ENCODE measurements at places on chromosomes 11 and 22.

- DNase-seq = no peak
Measured at GRCh38 chr22:46287873-46288751, 8.6 kb upstream of the GTSE1 start.

DNA sequence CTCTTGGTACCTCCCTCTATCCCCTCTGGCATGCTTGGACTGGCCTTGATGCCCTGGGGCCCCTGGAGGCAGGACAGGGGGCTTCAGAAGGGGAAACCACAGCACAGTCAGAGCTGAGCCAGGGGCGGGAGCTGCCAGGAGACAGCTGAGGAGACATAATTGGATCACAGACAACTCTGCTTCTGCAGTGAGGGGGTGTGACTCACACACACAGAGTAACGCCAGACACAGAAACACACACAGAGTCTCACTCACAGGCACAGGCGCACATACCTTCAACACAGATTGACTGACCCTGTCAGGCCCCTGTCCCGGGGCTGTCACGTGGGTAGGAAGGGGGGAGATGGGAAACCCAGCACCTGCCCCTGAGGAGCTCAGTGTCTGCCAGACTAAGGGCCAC is 20.6 kb downstream of the STARD10 start:
- DNase-seq = peak; percentile 33

GRCh38 chr11:62715150-62716130 is 8.0 kb downstream of the GNG3 start:
- no peak for DNase-seq

GRCh38 chr22:49668402-49668801 is 159.3 kb downstream of the BRD1 start:
- DNase-seq = no peak

DNA sequence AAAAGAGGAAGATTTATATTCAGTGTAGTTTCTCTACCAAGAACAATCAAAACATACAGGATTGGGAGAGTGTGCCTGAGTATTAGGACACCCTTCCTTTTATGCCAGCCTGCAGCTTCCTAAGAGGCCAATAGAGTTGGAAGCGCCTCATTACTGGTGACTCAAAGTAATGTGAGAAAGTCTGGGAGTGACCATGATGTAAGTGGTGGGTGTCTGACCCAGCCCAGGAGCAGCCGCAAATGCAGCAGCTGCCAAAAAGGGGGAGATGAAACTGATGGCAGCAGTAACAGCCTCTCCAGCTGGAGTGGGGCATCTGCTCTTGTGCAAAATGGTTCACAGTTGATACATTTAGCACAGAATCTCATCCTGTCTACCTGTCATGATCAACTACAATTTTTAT is 62.0 kb downstream of the ZNF280B start:
- DNase-seq = no peak

- no peak for DNase-seq
Measured at GRCh38 chr11:119006656-119007055, 8.7 kb downstream of the CENATAC start.

DNA sequence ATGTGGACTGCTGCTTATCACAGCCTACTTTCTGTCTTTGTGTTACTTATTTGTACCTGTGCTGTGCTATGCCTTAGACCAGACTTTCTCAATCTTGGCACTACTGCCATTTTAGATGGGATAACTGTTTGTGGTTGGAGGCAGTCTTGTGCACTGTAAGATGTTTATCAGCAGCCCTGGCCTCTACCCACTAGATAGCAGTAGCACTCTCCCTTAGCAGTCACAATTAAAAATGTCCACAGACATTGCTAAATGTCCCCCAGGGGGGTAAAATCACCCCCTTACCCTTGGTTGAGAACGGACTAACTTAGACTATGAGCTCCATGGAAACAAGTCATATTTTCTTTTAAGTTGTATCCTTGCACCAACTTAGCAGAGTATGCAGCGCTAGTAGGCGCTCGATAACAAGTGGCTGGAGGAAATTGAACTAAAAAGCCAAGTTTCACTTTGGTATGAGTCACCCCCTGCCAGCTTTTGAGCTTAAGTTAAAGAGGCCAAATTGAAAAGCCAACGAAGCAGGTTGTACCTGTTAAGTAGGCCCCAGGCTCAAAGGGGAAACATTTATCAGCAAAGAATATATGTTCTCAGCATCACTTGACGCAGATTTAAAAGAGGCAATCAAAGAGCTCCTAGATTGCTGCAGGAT is 304.8 kb upstream of the SORL1-AS1 start:
- DNase-seq = no peak

GRCh38 chr11:134071766-134072402 is 3.0 kb downstream of the JAM3 start:
- DNase-seq = no peak

GRCh38 chr11:111772535-111772934 is 6.3 kb upstream of the PPP2R1B start:
- DNase-seq = no peak

DNA sequence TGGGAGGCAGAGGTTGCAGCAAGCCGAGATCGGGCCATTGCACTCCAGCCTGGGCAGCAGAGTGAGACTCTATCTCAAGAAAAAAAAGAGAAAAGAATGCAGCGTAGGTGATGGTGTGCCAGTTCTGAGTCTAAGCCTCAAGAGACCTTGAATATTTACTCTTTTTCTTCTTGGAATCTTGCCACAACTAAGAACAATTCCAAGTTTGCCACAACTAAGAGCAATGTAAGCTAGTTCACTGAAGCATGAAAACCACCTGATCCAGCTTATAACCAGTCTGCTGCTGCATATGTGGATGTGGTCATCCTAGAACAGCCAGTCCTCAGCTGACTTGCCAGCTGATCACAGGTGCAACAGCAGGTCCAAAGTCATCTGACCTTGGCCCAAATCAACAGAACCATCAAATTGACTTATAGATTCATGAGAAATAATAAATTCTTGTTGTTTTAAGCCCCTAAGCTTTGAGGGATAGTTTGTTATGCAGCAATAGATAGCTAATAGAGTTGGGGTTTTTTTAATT is 25.4 kb upstream of the SEZ6L start:
- no peak for DNase-seq

- DNase-seq = no peak
Measured at GRCh38 chr11:69290806-69291205, 3.1 kb upstream of the MYEOV start.

DNA sequence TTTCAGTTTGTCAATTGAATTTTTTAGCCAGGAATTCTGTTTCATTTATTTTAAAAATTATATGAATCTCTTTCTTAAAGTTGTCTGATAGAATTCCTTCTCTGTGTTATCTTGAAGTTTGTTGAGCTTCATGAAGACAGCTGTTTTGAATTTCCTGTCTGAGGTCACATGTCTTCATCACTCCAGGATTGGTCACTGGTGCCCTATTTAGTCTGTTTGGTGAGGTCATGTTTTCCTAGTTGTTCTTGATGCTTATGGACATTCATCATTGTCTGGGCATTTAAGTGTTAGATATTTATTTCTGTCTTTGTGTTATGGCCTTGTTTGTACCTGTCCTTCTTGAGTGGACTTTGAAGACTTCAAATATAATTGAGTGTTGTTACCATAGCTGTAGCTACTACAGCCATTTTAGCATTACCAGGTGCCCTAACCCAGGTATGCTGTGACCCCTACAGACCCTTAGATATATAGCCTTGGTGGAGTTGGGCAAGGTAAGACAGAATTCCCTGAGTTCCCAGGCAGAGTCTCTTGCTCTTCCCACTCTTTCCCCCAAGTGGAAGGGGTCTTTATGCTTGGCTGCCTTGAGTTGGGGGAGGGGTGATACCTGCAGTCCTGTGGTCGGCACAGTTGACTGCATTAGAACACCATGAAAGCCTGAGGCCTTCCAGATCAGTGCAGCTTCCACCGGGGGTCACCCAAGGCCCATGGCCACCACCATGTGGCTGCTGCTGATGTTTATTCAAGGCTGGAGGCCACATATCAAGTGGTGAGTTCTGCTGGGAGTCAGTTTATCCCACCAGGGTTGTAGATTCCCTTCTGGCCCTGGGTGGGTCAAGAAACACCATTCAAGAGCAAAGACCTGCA is 229.6 kb downstream of the DYNC2H1 start:
- DNase-seq = no peak

GRCh38 chr22:30884211-30885000 is 84.2 kb downstream of the MORC2 start:
- no peak for DNase-seq

DNA sequence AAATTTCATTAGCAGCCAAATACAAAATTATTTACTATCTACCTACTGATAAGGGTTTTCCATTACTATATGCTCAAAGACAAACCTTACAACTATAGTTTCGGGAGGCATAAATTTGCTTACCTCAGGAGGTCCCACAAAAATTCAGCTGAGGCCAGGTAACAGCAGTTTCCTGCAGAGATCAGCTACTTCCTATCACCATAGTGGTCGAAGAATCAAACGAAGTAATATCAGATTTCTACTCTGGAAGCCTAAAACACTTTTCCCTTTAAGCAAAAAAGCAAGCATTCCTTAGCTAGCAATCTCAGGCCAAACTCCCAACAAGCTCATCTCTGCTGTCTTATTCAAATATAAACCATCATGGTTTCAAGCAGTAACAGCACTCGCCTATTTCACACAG is 3.1 kb downstream of the NAP1L4 start:
- no peak for DNase-seq

DNA sequence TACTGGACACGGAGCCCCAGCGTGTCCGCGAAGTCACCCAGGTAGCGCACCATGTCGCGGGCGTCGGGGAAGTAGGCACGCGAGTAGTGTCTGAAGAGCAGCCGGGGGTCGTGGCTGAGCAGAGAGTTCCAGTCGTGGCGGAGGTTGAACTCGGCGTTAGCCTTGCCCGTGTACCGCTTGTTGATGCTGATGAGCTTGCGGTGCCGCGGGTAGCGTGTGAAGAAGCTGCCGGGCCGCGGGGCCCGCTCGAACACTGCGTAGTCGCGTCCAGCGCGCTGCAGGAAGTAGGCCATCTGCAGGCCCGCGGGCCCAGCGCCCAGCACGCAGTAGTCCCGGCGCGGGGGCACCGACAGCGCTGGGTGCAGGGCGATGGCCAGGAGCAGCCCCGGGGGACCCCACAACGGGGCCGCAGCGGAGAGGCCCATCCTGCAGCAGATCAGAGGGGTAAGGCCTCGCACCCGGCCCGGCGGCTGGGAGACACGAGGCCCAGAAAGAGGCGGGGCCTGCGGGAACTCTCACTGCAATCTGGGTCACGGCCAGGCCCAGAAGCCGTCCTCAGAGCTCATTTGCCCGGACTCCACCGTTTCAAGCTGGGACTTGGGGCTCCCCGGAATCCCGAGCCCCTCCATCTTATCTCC is 723 bp downstream of the FOXRED2 start:
- DNase-seq = no peak

DNA sequence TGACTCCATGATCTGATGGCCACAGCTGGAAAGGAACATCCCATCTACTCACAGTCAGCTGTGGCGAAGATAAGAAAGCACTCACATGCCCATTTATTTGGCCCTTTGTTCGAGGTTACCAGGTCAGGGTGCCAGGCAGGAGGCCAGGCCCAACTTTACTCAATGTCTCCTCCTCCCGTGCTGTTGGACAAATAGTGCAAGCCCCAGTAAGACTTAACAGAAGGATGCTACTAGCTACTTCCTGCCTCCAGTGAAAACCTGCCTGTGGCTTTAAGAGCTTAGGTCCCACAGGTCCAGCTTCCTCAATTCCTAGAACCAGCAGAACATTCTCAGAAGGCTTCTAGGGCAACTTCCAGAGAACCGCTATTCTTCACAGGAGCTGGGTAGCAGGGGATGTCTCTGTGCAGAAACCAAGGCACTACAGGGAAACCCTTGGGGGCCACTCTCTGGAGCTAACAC is 12.9 kb upstream of the CRY2 start:
- no peak for DNase-seq

GRCh38 chr11:21811572-21811971 is 381.3 kb upstream of the ANO5 start:
- DNase-seq = no peak

GRCh38 chr11:17459236-17459896 is 17.3 kb downstream of the ABCC8 start:
- no peak for DNase-seq

DNA sequence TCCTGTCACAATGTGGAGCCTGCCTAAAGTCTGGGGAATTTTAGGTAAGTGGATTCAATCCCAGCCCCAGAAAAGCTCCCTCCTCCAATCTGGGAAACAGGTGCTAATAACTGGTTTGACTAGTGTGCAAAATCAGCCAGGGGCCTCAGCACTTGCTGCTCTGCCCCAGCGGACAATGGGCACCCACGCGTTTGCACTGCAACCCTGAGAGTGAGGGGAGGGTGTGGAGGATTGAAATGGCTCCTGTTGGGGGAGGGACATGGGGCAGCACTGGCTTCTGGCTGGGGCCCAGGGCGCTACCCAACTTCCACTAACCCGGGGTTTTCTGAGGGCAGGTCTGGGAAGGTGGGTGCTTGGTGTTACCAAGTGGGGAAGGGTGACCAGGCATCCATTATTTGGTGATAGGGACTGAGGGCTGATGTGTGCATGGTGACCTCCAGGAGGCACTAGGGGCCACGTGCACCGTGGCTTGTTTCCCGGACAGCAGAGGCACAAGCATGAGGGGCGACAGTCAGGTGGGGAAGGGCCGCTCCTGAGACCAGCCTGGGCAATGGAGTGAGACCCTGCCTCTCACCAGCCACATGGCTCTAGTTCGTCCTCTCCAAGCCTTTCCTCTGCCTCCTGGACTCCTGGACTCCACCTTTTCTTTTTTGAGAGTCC is 4.3 kb upstream of the PNPLA5 start:
- no peak for DNase-seq

DNA sequence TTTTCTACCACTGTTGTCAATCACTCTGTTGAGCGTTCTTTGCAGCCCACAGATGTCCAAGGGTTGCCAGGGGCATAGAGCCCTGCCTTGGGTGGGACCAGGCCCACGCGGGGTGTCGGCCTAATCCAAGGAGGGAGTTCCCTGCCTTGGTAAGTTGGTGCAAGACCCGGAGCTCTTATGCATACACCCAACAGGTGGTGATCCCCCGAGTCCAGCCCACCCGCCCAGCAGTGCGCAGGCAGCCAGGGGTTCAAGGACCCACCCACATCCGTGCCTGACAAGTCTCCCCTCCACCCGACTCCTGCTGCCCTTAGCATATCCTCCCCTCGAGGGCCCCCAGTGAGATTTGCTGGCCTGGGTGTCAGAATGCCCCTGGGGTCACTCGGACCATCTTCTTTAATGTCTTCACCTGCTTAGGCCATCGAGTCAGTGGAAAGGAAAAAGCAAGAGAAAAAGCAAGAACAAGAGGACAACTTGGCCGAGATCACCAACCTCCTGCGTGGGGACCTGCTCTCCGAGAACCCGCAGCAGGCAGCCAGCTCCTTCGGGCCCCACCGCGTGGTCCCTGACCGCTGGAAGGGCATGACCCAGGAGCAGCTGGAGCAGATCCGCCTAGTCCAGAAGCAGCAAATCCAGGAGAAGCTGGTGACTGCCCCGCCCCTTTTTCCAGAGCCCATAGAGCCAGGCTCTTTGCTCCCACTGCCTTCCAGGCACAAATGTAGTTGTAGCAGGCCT is 12.2 kb downstream of the RIBC2 start:
- no peak for DNase-seq
